ENCODE measurements at places on chromosomes 7 and 10.

- H3K27ac ChIP-seq: no peak overlapping the region
- H3K36me3 ChIP-seq: no peaks in the 10 kb centered on the region
- H3K4me1 ChIP-seq: no peaks in the 10 kb centered on the region
Measured at GRCh38 chr7:39399986-39400385, 166.2 kb upstream of the YAE1 start.

- H3K27ac ChIP-seq: no peak overlapping the region
- DNase-seq: no peak
- no peak overlapping the region for H3K4me3 ChIP-seq
- H3K36me3 ChIP-seq: no peaks in the 10 kb centered on the region
- H3K4me1 ChIP-seq: no peaks in the 10 kb centered on the region
Measured at GRCh38 chr7:112180223-112180622, 26.0 kb downstream of the DOCK4 start.

DNA sequence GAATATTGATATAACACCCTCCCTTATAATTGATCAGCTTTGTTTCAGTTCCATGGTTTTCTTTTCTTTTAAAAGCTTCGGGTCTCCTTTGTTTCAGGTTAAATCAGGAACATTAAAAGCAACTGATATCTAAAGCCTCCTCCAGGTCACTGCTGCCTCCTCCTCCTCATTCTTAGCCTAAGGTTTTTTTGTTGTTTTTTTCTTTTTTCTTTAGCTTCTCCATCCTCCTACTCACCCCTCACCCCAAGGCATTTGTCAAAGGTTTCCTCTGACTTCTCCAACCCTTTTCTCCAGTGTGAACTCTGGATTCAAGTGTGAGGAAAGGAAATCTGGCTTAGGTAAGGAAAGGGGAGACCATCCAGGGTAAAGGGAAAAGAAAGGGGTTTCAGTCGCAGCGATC, 420.2 kb upstream of the NFE2L3 start:
- H3K27ac ChIP-seq: no peak overlapping the region
- no peak overlapping the region for H3K4me3 ChIP-seq
- H3K27me3 ChIP-seq: no peaks in the 10 kb centered on the region

GRCh38 chr10:103720328-103720963, 134.9 kb downstream of the SH3PXD2A start:
- H3K27ac ChIP-seq: no peak overlapping the region
- H3K4me3 ChIP-seq: no peak overlapping the region
- H3K27me3 ChIP-seq: peaks cover 4% of the 10 kb centered on the region
- no peaks in the 10 kb centered on the region for H3K36me3 ChIP-seq
- H3K4me1 ChIP-seq: no peaks in the 10 kb centered on the region
- no peak for DNase-seq

DNA sequence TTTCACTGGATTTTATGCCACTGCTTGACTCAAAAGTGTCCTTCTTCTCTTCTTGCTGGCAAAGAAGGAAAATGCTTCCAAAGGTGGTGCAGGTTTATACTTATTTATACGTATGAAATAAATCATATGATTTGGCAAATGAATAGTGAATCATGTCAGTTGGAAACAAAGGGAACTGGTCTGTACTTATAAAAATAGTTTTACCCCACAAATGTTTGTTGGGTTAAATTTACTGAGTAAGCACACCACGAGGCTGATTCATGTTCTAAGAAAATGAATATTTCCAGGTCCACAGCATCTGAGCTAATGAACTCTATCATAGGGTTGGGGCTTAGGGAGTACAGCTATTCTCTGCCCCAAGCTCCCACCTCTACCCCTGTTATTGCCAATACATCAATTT, 232.2 kb downstream of the TRIL start:
- H3K4me3 ChIP-seq: no peak overlapping the region
- H3K27me3 ChIP-seq: no peaks in the 10 kb centered on the region
- H3K36me3 ChIP-seq: no peaks in the 10 kb centered on the region
- H3K27ac ChIP-seq: no peak overlapping the region
- no peak for DNase-seq

DNA sequence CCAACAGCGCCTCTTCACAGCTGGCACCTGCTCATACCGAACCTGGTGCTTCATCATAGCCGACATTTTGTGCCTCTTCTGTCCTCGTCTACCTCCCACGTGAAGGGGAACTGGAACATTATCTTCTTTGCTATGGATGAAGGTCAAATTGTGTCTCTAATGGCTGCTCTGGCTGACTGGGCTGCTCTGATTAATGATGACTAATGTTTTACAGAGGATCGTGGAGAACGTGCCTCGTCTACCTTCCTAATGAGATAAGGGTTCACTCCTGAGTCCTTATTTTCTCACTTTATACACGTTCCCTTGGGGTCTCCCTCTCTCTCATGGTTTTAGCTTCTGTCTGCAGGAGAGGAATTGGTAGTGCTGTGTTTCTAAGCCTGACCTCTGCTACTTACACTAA, 420.3 kb downstream of the PHTF2 start:
- H3K27me3 ChIP-seq: no peaks in the 10 kb centered on the region
- no peak for DNase-seq
- H3K4me1 ChIP-seq: no peaks in the 10 kb centered on the region
- no peaks in the 10 kb centered on the region for H3K36me3 ChIP-seq
- no peak overlapping the region for H3K4me3 ChIP-seq
- no peak overlapping the region for H3K27ac ChIP-seq
